Frontal cortex (tissue), 4 donors: ENCODE measurements at places on chromosomes 7 and 10.

DNA sequence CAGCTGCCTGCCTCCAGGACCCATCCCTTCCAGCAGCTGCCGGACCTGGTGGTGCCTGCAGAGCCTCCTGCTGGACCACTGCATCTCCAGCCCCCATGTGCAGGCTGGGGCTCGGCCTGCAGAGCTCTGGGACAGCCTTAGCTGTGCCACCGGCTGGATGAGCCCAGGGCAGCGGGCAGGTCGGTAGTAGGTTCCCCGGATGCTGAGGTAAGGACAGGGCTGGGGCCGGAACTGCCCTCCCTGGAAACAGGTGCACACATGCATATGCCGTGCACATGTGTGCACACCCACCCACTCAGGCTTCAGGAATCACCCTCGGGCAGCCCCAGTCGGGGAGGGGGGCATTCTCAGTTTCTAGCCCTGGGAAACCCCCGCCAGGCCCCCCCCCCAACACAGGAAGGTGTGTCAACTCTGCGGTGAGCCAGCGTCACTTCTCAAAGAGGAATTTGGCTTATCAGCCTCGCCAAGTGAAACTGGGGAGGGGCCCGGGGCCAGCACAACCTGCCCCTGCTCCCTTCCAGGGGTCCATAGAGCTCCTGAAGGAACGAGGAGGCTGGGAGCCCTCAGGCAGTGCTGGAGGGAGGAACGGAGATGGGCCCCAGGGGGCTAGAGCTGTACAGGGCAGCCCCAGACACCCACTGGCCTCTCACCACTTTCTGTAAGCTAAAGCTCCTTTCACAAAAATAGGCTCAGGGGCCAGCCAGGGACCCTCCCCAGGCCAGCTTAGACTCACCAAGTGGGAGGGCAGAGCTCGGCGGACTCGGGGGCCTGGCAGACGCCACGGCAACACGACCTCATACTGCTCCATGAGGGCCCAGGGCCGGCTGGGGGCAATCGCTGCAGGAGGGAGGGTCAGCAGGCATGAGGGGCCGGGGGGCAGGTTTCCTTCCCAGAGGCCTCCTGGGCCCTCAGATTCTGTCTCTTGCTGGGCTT lies 1.7 kb downstream of the ADAM8 start:
- no peak for DNase-seq

DNA sequence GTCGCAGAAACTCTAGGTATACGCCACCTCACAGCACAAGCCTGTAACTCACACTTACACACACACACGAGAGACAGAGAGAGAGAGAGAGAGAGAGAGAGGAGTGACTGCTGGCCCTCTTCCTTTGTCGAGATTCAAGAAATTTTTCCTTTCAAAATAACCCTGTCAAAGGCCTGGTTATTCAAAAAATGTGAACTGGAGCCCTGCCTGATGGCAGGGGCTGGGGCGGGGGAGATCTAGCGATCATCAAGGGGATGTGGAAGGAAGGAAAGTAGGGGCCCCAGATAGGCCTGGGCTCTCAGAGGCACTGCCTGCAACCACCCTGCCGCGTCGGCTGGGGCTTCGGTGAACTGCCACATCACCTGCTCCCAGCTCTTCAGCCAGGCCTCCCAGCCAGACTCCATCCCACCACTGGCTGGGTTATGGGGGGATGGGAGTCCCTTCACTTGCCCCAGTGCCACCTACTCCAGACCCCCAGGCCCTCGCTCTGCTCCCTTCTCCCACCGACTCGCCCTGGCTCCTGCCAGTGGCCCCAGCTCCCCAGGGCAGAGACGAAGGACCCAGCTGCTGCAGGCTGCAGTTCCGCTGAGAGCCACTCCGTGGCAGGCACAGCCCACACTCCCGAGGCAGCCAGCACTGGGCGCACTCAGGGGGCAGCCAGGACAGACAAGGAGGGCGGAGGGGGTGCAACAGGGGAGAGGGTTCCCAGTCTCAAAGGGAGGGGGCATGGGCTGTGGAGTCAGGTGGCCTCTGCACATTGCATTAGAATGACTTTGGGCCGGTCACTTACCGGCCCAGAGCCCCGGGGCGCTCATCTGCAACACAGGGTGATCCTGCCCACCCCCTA lies 15.3 kb downstream of the KCNH2 start:
- peak; percentile 90 for DNase-seq

DNA sequence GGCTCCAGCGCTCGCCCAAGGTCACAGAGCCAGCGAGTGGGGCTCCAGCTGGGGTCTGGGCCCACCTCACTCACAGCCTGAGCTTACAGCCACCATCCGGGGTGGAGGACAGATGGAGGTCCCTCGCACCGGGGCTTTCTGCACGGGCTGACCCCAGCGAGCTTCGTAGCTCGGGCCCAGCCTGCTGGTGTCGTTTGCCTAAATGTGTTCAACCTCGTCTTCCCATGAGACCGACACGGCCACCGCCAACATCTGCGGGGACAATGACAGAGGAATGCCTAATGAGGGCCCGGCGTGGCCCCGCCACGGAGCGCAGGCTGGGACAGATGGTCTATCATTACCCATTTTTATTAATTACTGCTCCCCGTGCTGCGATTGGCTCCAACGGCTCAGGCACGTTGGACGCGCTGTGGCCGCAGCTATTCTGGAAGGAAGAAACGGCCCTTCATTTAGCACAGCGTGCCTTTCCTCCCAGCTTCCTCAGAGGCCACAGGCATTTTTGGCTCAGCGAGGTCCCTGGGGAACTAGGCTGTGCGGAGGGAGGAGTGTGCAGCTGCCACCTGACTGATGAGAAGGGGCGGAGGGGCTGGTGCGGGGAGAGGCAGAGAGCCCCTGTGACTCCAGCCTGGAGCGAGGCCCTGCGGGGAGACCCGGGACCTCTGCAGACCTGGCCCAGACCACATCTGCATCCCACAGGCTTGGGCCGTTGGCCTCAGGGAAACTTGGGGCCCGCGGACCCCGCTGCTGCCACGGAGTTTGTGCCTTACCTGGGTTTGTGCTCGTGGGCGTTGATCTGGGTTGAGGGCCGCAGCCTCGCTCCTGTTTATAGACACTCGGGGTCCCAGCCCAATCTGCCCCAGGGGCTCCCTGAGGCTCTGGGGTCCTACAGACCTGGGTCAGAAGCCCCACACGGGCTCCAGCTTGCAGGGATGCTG lies 22.9 kb upstream of the ELFN1 start:
- DNase-seq = no peak

DNA sequence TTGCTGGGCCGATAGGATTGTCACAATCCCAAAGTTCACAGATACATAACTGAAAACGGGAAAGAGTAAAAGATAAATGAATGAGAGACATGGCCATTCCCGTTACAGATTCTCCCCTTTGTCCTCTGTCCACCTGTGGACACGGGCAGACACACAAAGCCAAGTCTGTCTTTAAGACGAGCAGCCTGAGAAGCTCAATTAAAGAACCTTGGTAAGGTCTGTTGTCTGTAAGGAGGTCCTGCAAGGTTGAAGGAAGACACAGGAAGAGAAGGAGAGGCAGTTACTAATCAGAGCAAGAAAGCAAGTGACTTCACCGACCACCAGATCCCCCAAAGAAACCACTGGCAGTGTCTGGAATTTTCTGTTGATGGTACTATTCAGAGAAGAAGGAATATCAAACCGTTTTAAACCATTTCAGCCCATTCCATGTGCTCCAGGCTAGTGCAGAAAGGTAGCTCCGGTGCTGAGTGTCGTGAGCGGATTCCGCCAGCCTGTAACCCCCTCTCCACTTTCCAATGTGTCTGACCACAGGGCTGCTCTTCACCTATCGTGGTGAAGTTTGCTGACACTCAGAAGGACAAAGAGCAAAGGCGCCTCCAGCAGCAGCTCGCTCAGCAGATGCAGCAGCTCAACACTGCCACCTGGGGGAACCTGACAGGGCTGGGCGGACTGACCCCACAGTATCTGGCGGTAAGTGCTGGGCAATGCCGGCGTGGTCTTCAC lies 252.6 kb downstream of the CELF2 start:
- peak; percentile 36 for DNase-seq

DNA sequence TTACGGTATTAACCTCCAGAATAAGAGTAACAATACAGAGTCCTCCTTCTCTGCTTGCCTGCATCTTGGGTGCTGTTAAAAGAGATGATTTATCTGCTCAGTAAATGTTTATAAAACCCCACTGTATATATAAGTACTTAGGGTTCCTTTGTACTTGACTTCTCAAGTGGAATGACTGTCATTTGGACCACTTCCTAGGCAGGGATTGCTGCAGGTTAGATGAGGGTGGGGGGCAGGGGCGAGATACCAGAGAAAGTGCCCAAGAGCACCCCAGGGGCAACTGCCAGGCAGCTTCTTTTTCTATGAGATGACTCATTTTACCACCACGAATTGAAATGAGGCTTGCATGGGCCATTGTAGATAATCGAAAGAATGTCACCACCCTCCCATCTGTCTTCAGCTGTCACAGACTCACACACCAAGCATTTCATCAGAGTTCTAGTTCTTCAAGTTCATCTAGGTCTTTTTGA lies 421.9 kb upstream of the GALNT17 start:
- no peak for DNase-seq

DNA sequence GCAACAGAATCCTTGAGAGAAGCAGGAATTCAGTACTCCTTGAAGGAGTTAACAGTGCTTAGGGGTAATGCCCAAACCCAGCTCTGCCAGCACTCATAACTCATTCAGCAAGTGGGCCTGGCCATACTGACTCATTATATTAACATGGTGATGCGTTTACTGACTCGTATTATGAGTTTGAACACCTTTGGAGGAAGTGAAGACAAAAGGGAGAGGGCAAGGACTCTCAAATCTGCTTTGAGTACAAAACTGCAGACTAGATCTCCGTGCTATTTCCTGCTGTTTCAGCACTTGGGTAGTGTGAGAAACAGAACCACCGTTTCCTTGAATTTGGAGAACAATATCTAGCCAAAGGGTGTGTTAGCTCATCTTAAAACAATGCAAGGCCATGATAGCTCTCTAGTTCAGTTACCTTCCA lies 30.8 kb downstream of the SLC16A9 start:
- DNase-seq = no peak
